KBM-7 (cell line): ENCODE measurements at places on chromosomes 11 and 22.

DNA sequence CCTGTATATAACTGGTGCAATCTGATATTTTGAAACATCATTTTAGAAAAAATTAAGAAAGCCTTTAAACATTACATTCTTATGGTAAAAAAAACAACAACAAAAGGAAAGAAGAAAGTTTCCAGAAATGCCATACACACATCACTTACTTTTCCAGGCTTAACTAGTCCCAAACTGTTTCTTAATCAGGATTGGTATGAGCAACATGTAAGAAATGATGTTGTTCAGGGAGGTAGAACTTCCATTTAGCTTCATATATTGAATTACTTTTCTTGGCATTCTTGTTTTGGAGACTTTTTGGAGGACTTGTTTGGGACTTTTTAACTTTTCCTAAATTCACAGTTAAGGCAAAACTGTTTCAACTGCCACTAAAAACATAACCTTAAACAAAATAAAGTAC lies 791.5 kb downstream of the METTL15 start:
- DNase-seq, result no peak

- DNase-seq, result no peak
Measured at GRCh38 chr11:132831272-132831671, 701.0 kb downstream of the OPCML start.

- no peak for DNase-seq
Measured at GRCh38 chr11:67260406-67260805, 5.9 kb upstream of the GRK2 start.

- no peak for DNase-seq
Measured at GRCh38 chr11:34168642-34169420, 63.4 kb downstream of the NAT10 start.

GRCh38 chr11:130516554-130517505 lies 68.4 kb downstream of the ADAMTS15 start:
- no peak for DNase-seq

DNA sequence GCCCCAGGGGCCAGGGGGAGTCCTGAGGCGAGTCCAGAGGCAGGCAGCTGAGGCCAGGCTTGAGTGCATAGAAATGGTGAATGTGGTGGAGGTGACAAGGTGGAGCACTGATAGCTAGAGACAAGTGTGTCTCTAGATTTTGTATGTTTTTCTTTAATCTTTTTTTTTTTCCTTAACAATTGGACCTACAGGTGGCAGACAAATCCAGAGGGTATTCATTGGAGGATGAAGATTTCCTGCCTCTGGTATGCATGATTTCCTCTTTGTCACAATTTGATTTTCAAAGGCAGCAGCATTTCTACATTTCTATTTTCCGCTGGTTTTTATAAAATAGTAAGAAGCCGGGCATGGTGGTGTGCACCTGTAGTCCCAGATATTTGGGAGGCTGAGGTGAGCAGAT lies 47.7 kb upstream of the DKK3 start:
- DNase-seq, result no peak

- no peak for DNase-seq
Measured at GRCh38 chr11:103536335-103536722, 427.1 kb downstream of the DYNC2H1 start.

GRCh38 chr11:116397602-116398084 lies 375.1 kb downstream of the BUD13 start:
- no peak for DNase-seq

GRCh38 chr11:32333320-32333991 lies 101.9 kb downstream of the WT1 start:
- no peak for DNase-seq

- no peak for DNase-seq
Measured at GRCh38 chr11:11636671-11637070, 14.9 kb upstream of the GALNT18 start.

GRCh38 chr11:17767301-17767885 lies 32.8 kb downstream of the KCNC1 start:
- DNase-seq, result no peak

DNA sequence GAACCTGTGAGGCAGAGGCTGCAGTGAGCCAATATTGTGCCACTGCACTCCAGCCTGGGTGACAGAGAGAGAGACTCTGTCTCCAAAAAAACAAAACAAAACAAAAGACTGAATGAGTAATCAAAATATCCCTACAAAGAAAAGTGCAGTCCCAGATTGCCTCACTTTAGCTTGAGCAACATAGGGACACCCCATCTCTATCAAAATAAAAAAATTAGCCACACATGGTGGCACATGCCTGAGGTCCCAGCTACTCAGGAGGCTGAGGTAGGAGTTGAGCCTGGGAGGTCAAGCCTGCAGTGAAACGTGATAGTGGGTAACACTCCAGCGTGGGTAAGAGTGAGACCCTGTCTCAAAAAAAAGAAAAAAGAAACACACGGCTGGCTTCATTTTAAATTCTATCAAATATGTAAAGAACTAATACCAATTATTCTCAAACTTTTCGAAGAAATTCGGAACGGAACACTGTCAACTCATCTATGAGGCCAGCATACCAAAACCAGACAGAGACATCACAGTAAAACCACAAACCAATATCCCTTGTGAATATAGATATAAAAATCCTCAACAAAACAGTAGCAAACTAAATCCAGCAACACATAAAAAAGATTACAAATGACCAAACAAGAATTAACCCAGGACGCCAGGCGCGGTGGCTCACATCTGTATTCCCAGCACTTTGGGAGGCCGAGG lies 12.9 kb downstream of the CHEK2 start:
- no peak for DNase-seq

GRCh38 chr11:35845860-35846259 lies 98.0 kb upstream of the LDLRAD3 start:
- DNase-seq, result no peak

DNA sequence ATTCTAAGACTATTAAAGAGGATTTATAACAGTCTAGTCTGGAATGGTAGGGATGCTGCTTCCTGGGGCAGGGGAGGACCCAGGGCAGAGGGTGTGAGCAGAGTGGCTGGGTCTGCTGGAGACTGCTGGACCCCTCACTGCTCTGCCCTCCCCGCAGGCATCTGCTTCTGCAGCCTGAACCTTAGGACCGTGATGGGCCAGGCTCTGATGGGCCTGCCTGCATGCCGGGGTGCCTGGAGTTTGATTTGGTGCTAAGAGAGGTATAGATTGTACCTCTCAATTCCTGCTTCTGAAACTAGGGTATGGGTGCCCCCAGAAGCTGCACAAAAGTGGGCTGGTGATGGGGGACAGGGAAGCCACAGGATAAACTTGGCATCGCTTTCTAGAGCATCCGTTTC lies 54.9 kb downstream of the CD82 start:
- no peak for DNase-seq

DNA sequence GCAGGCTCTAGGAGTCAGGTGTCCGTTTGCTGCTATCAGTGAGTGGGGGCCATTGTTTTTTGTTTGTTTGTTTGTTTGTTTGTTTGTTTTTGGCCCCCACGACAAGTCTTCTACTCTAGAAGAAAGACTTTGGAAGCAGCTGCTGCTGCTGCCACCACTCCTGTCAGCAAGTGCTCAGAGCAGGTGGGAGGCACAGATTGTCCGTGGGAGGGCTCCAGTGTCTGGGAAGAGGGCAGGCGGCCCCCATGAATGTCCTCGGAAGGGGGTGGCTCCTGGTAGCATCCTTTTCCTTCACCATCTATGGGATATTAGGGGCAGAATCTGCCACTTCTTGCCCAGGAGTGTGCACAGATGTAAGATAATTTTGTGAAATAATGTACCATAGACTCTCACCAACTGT lies 37.8 kb upstream of the YWHAH start:
- no peak for DNase-seq

GRCh38 chr11:66268952-66269905 lies 790 bp downstream of the RAB1B start:
- peak; percentile 53 for DNase-seq

GRCh38 chr11:24132471-24132870 lies 364.4 kb upstream of the LUZP2 start:
- no peak for DNase-seq

DNA sequence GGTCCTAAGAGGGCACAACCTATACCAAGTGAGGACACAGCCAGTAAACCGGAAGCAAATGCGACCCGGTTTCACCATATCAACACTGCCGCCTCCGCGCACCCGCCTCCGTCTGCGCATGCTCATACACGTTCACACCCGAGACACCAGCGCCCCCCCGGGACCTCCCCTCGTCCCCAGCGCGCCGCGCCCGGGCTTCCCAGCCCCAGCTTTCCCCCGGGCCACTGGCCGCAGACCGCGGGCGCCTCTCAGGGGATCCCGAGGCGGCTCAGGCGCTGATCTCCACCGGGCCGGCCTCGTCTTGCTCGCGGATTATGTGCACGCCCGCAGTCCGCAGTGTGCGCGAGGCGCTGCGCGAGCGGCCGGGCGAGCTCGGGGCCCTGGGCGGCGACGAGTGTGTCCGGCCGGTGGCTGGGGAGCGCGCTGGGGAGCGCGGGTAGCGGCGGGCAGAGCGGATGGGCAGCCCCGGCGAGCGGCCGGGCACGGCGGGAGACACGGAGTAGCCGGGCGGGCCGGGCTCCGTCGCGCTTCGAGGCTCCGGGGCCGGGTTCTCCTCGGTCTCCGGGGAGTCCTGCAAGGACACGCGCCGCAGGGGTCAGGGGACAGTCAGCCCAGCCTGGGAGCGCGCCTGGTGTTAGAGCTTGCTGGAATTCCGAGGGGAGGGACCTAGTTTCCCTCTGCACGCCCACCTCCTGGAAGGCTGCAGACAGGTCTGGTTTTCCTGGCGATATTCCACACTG lies 2.0 kb downstream of the HEPN1 start:
- DNase-seq, result no peak

DNA sequence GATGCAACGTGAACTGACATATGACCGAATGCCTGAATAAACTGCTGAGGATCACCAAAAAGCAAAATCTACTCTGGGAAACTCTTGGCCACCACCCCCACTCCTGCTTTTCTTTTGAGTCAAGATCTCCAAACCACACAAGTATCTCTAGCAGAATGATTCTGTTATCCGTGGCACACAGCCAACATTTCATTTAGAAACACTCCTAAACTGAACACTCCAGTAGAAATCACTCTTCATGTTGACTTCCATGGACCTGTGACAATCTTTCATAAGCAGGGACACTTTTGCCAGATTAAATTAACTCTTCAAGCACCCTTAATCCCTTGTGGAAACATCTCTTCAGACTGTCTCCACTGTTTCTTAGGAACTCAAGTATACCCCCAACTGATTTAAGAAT lies 44.4 kb downstream of the VSIG10L2 start:
- DNase-seq, result no peak

GRCh38 chr11:115146425-115146824 lies 357.8 kb downstream of the CADM1 start:
- DNase-seq, result peak; percentile 21

DNA sequence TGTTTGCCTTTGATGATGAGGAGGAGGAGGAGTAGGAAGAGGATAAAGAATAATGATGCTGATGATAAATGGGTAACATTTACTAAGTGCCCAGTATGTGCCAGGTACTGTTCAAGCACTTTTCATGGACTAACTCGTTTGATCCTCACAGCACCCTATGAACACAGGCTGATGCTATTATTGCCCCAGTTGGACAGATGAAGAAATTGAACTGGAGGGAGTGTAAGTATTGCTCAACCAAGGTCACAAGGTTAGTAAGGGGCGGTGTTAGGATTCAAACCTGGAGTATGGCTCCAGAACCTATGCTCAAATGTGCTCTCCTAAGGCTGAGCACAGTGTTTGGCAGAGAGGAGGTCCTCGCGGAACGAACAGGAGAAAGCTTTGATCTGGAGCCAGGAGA lies 78.6 kb downstream of the SYN3 start:
- no peak for DNase-seq

- DNase-seq, result no peak
Measured at GRCh38 chr11:61116426-61117167, 14.3 kb downstream of the CD5 start.

DNA sequence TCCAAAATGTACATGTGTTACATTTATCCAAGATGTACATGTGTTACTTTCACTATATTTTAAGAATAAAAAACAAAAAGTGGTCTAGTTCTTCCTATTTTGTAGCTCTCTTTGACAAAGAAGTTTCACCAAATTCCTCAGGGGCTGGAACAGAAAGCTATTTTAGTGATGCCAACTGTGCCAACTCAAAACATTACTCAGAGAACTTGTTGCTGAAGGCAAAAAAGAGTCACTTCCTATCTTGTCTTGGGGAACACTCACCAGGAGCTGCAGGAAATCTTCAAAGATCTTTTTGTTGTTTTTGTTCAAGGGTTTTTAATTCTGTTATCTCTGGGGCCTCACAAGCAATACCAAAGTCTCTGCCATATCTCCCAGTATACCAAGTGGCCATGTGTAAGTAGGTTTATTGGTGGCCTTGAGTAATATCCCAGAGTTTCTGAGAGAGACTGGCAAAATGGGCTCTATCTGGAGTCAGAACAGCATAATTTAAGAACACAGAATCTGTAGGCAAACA lies 13.6 kb upstream of the EED start:
- no peak for DNase-seq

GRCh38 chr11:71279916-71280645 lies 27.7 kb upstream of the SHANK2 start:
- no peak for DNase-seq

DNA sequence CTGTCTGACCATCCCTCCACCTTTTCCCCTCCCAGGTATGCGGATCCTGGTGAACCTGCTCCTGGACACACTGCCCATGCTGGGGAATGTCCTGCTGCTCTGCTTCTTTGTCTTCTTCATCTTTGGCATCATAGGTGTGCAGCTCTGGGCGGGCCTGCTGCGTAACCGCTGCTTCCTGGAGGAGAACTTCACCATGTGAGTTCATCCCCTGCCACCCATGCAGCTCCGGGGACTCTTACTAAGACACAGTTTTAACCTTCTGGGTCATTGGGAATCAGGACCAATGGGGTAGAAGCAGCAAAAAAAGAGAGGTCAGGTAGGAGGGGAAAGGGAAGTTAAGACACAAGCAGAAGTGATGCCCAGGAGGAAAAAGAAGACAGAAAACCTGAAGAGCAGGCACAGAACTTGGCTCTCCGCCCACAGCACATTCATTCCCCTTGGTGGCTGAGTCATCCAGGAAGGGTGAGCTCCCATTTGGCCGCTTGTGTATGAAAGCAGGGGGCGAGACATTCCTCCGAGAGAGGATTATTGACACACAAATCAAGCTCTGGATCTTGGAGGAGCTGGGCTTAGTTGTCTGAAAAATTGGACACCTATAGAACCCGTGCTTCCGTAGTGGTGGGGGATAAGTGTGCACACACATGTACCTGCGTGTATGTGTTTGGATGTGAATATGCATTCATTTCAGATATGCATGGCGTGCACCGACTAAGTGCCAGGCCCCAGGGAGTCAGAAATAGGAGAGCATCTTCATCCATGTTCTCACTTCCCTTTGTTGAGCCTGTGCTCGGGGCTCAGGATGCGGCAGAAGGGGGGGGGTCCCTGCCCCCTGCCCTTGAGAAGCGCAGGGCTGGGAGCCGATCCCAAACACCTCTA lies 64.2 kb downstream of the CACNA1I start:
- DNase-seq, result peak; percentile 28

GRCh38 chr11:26806219-26806618 lies 84.4 kb upstream of the SLC5A12 start:
- no peak for DNase-seq

DNA sequence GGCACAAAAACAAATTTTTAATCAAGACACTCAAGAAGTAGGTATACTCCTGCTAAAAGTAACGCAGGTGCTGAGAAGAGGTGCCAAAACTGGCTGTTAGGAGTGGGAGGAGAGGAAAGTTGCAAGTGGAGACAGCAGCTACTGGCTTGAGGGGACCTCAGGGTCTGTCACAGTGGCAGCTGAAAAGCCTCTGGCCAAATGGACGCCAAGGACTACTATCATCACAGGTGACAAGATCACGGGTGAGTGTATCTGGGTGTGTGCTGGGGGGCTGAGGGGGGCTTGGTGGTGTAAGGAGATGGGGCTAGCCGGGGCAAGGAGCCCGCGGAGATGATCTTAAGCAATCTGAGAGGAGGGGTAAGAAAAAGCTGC lies 687 bp downstream of the ZNF202 start:
- DNase-seq, result no peak
